ENCODE measurements at places on chromosomes 13 and 19.

- no peak for DNase-seq
These were observed 1068.1 kb upstream of the PCDH20 start for GRCh38 chr13:62483774-62484173.

DNA sequence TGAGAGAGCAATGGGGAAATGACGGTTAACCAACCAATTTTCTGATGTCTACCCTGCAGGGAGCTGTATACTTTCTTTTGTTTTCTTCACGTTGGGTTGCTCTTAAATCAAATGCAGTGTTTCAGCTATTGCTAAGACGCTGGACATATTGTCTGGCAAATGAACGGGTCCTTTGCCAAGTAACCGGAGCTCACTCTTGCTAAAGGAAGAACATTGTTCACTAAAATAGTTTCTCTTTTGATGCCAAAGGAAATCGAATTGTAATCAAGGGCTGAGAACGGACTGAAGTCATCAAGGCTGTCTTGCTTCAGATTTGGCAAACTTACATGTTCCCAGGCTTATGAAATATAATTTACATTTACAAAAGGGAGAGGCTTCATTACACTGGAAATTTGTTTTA, 142.3 kb upstream of the ARGLU1 start:
- DNase-seq = peak; percentile 16

DNA sequence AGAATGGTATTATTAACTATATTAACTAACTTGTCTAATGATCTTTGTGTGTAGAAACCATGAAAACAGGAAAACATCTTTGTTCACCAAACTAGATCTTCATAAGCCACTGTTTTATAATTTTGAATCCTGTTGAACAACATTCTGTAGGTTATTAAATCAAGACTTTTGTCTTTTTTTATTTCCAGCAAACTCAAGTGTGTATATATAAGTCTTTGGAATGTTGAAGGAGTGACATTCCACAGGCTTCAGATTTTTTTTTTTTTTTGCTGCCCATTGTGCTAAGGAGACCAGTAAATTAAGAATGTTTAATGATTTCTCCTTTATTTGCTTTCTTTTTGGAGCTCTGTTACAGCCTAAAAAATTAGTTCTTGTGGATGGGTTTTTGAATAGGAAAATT, 89.6 kb downstream of the LMO7 start:
- no peak for DNase-seq

- no peak for DNase-seq
These were observed 3.6 kb downstream of the TLE2 start for GRCh38 chr19:3025549-3025886.

- no peak for DNase-seq
These were observed 1.0 kb upstream of the CKM start for GRCh38 chr19:45323671-45324081.

DNA sequence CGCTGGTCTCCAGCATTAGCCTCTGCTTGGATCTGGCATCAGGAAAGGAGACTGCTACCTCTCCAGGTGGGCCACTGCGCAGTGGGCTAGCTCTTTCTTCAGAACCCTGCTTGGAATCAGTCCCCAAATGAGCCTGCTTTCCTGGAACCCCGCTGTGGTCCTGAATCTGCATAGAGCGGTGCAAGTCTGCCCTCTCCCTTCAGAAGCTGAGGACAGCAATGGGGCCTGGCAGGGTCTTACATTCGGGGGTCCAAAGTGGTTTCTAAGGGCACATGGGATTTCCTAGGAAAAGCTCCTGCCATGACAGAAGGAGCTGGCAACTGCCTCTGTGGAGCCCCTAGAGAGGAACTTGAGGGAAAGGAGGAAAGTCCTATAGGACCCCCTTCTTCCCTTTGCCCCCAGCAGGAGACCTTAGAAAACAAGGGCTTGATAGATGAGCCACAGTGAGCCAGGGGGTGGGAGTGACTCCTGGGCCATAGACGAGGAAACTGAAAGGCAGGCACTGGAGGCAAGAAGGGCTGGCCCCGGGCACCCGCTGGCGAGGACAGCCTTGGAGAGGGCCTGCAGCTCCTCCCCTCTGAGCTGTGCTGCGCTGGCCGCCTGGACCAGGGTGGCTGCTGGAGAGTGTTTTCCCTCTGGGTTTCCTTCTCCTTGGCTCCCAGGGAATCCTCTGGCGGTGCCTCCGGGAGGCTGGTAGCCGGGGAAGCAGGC, 1.4 kb upstream of the VSTM2B start:
- DNase-seq = no peak

DNA sequence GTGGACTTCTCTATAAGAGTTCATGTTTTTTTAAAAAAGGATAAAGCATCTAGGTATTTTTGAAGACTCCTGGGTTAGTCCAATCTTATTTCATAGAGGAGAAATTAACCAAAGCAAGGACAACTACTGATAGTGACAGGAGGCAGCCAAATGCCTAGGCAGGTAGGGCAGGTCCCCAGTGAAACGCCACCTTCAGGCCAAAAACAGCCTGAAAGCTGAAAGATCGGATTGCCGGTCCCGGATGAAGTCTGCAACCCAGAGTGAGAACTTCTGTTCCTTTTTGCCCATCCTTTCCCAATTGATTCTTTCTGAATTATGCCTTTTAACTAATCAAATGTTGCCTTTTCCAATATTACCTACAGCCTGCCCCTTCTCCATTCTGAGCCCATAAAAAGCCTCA, 6.1 kb upstream of the GGACT start:
- no peak for DNase-seq

GRCh38 chr19:1253514-1254080, 5.2 kb downstream of the MIDN start:
- peak; percentile 70 for DNase-seq

GRCh38 chr13:61994174-61994573, 578.5 kb upstream of the PCDH20 start:
- DNase-seq = no peak

GRCh38 chr19:45492627-45493470, 4.0 kb downstream of the RTN2 start:
- peak; percentile 56 for DNase-seq

DNA sequence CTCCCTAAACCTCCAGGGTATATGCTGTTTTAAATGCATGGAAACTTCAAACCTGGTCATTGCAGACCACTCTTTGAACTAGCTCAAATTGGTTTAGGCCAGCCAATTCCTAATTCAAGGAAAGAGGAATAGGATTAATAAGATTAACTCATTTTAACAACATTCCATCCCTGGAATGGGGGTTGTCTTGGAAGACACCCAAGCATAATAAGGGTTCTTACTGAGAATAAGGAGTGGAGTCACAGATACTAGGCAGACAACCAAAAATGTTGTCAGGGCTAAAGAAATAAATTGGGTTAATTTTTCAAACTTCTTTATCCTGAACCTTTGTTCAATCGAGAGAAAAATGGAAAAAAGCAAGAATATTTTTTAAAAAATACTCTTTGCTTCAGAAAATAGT, 186.2 kb downstream of the PCDH9 start:
- DNase-seq = no peak

DNA sequence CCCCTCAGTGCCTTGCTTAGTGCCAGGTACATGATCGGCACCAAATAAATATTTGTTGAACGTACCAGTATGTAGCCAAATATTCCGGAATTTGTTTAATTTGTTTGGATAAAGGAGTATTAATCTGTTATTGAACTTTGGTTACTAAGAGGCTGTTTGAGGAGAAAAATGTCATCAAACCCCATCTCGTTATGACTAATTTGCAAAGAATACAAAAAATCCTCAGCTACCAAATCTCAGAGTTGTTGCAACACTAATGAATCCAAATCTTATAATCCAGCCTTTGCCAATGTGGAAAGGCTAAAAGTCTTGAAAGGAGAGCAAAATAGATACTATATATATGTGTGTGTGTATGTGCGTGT, 79.5 kb downstream of the KLF5 start:
- DNase-seq = no peak

GRCh38 chr13:98217597-98217996, 40.5 kb upstream of the RNF113B start:
- DNase-seq = no peak

DNA sequence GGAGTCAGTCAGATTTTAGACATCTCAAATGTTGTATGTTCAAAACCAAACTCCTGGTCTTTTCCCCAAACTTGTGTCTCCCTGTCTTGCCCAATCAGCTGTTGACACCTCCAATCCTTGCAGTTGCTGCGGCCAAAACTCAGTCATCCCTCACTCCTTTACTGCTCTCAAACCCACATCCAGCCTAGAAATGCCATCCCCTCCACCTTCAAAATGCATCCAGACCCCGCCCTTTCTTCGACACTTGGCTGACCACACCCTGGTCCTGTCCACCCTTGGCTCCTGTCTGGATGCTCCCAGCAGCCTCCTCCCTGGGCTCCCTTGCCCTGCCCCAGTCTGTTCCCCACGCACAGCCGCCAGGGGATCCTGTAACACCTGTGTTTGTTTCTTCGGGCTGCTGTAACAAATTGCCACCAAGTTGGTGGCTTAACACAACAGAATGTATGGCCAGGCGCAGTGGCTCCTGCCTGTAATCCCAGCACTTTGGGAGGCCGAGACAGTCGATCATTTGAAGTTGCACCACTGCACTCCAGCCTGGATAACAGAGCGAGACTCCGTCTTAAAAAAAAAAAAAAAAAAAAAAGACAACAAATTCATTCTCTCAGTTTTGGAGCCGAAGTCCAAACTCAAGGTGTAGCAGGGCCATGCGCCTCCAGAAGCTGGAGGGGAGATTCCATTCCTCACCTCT, 11.7 kb downstream of the PLD3 start:
- no peak for DNase-seq

- no peak for DNase-seq
These were observed 136.7 kb downstream of the ZDHHC20 start for GRCh38 chr13:21322327-21322965.

DNA sequence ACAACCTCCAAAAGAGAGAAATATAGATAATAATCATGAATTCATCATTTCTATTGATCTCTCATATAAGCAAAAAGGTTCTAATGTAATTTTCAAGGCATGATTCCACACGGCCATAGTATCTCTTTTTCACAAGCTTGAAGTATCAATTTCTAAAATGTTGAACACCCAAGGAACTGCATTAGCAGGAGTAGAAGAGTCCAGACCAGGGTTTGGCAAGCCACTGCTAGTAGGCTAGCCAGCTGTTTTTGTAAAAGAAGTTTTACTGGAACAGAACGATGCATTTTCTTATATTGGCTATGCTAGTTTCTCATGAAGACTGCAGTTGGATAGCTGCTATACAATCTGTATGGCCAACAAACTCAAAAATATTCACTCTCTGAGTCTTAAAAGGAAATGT, 481.5 kb upstream of the MIR17HG start:
- no peak for DNase-seq

GRCh38 chr19:15240515-15240914, 8.3 kb upstream of the EPHX3 start:
- DNase-seq = no peak

DNA sequence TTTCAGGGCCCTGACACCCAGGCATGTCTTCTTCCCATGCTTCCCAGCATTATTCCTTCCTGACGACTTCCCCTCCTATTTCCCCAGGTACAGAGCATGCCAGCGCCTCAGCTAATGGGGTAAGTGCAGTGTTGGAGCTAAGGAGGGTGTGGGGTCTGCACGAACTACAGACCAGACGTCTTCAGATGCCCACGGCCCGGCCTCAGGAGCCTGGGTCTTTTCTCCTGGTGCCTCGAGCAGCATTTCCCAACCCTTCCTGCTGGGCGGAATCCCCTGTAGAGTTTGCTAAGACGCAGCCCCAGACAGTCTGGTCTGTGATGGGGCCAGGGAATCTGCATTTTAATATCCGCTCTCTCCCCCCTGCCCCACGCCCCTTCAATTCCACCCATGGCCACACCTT, 10.1 kb upstream of the CEACAM19 start:
- no peak for DNase-seq

DNA sequence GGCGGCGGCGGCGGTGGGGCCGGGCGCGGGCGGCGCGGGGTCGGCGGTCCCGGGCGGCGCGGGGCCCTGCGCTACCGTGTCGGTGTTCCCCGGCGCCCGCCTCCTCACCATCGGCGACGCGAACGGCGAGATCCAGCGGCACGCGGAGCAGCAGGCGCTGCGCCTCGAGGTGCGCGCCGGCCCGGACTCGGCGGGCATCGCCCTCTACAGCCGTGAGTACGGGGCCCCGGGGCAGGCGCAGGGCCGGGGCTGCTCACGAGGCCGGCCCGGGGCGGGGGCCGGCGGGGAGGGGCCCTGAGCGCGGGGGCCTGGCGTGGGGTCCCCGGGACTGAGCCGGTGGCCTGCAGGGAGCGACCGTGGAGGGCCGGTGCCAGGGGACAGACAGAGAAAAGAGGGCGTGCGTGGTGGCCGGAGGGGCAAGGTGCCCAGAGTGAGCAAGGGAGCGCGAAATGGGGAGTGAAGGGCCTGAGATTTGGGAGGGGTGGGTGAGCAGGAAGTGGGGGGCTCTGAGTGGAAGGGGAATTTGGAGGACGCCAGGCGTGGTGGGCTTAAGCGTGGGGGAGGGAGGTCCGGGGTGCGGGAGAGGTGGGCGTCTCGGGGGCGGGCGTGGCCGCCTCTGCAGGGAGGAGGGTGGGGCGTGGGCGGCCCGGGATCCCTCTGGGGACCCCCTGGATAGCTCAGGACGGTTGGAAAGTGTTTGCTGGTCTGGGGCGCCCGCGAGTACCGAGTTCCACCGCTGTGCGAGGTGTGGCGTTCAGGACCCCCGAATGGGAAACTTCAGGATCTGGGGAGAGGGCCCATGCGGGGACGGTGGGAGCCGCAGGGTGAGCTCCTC, 575 bp downstream of the CARM1 start:
- DNase-seq = no peak

- DNase-seq = no peak
These were observed 638 bp downstream of the USPL1 start for GRCh38 chr13:30618186-30618929.

DNA sequence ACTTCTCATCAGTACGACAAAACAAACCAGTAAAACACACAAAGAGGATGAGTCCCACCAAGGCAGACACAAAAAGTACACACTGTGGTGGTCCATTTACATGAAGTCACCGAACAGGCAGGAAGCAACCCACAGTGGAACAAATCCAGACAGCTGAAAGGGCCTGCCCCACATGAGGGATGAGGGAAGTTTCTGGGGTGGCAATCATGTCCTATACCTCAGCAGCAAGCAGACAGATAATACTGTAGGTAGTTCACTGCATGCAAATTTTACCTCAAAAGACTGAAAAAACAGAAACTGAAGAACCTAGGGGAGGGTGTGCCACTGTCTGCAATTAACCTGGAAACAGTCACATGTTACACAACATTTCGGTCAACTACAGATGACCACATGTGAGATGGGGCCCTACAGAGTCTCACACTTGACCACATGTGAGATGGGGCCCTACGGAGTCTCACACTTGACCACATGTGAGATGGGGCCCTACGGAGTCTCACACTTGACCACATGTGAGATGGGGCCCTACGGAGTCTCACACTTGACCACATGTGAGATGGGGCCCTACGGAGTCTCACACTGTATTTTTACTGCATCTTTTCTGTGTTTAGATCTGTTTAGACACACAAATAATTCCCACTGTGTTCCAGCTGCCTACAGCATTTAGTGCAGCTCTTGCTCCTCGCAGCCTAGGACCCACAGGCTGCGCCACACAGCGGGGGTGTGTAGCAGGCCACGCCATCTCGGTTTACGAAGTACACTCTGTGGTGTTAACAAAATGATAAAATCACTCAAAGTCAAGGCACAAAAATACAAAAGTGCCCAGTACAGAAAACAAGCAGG, 22.2 kb downstream of the PCID2 start:
- DNase-seq = no peak

DNA sequence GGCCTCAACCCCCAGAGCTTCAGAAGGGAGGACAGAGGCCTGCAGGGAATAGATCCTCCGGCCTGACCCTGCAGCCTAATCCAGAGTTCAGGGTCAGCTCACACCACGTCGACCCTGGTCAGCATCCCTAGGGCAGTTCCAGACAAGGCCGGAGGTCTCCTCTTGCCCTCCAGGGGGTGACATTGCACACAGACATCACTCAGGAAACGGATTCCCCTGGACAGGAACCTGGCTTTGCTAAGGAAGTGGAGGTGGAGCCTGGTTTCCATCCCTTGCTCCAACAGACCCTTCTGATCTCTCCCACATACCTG, 969 bp upstream of the CEACAM5 start:
- no peak for DNase-seq

Data from fibroblast of the conjunctiva (primary cell).